Panc1 (cell line): ENCODE measurements at places on chromosomes 1 and 21.

DNA sequence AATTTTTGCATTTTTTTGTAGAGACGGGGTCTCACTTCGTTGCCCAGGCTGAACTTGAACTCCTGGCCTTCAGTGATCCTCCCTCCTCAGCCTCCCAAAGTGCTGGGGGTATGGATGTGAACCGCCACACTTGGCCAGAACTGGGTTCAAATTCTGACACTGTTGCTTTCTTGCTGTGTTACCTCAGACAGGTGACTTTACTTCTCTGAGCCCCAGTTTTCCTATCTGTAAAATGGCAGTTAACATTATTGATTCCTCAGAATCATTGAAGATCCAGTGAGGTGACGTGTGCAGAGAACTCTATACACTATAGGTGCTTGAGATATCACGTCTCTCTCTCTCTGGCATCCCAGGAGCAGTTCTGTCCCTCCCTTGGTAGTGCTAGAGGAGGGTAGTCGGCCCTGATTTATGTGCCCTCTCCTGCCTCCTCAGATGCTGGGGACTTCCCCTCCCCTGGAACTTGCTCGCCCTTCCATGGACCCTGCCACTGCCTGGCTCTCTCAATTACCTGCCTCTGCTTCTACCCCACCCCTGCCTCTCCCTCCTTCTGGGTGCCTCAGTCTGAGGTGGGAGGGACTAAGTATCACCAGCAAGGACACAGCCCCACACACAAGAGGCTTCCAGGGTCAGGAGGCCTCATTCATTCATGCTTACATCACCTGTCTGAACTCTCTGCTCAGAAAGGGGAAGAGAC, 2.8 kb upstream of the HPCA start:
- DNase-seq, result no peak

DNA sequence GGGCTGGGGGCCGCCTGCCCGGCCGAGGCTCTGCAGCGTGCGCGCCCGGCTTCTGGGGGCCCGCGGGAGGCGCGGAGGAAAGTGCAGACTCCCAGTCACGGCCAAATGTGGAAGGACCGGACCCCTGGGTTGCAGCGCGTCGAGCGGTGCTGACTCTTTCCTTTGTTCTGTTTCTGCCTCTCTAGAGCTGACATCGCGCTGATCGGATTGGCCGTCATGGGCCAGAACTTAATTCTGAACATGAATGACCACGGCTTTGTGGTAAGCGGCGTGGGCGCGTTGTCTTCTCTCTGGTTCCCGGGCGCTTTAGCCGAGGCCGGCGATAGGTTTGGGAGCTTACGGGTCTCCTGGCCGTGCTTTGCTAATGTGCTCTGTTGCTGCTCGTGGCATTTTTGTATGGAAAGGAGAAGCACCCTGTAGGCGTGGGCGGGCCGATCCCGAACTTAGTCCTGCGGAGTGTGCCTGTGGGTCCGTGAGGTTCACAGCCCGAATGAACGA, 629 bp downstream of the PGD start:
- no peak for DNase-seq

GRCh38 chr1:5971471-5972197, 20.6 kb downstream of the NPHP4 start:
- DNase-seq, result no peak

GRCh38 chr1:150551051-150551783, 2.0 kb downstream of the ADAMTSL4 start:
- DNase-seq, result no peak

DNA sequence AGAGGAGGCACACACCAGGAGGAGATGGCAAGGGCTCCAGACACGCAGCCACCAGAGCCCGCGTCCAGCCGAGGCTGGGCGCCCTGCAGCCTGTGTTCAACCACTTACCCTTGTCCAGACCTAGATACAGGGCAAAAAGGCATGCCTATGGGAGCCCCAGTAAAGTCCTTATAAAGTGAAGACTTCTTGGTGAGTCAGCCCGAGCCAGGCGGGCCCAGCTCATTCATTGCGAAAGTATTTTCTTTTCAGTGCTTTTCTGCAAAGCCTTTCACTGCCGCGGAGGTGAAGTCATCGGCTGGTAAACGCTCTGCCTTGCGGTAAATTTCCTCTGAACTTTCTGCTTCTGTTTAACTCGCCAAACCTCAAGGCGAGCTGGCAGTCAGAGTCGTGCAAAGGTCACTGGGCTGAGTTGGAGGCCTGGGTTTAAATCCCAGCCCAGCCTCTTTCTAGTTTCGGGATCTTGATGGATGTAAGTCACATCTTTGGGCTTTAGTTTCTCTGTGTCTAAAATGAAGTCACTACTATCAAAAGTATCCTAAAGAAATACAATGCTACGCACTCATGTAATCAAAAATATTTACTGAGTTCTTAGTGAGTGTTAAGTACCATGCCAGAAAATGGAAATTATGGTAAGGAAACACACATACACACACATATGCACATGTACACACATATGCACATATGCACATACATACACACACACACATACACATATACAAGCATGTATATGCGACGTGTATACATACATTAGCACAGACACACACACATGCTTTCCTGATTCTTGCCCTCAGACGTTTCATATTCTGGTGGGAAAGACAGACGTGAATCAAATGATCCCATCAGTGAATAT, 54.7 kb upstream of the IFFO2 start:
- peak; percentile 96 for DNase-seq

DNA sequence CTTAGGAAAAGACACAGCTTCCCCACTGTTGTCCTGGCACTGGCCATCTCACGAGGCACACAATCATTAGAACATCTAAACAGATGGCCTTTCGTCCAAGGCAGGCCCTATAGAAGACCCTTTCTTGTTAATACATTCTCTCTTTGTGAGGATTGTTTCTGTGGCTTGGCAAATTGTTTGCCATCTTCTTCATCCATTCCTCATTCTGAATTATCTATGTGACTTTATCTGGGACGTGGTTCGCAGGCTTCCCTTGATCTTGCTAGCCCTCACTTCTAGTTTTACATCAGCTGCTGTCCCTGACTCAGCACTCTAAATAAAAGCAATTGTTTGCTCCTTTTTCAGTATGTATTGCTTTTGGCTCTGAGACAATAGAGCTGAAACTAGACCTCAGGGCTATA, 101.1 kb upstream of the ZC3H11B start:
- DNase-seq, result no peak

DNA sequence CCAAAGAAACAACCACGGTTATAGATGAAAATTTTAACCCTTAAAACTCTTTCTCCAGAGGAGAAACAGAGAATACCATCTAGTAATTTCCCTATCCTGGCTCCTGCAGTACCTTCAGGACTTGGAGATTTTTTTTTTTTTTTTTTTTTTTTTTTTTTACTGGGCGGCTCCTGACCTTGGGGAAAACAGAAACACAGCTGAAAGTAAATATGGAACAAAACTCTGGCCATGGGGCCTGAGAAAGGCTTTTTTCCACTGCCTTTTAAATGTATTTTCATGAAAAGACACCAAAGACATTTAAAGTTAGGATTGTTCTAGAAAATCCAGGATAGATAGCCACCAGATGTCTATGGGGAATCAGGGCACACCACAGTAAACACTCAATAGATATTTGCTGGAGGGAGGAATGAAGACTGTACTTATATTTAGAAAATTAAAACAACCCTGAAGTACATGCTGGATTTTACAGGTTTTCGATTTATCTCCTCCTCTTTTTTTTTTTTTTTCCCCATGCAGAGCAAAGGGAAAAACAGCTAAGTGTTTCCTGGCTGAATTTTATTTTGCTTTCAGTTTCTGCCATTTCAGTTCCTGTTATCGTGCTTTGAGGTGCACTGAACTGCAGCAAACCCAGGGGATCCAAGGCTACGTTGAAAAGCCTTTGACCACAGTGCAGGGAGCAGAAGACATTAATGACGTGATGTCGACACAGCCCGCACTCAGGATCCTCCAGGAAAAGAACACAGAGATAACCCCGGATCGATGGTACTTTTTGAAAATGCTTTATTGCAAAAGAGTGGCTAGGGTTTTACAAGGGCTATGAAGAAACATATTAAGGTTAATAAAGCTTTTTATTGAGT, 35.7 kb upstream of the CNN3 start:
- DNase-seq, result no peak
